WERI-Rb-1 (cell line): ENCODE measurements at places on chromosomes 2 and 18.

DNA sequence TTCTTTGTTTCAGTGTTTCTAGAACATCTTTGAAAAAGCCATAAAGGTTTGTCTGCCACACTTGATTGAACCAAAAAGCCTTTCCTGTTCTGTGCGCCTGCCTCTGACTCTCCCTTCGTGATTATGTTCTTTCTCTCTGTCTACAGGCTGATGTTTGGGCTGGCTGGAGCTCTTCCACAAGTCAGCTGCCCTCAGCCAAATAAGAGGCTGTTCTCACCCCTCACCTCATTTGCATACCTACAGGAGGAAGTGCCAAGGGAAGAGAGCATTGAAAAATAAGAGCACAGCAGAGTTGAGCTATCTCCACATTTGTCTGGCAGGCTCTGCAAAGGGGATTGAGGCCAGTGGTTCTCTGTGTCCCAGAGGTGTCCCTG lies 15.8 kb downstream of the INPP5D start:
- DNase-seq = no peak

- no peak for DNase-seq
Measured at GRCh38 chr2:145060876-145061275, 541.0 kb upstream of the ZEB2 start.

DNA sequence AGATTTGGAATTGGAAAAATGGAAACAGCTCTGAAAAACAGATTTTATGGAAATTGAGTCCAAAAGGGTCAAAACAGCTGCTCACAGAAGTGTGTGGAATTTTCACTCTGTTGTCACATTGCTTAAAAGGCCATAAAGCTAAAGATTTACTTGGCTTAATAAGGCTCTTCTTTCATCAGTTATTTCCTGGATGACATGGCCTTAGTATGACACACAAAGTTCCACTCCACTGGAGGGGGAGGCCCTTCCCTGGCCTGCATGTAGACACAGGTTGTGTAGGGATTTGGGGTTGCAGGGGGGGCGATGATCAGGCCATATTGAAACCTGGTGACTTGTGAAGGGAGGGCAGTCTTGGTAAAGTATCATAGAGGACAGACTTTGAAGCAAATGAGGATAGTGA lies 34.0 kb downstream of the TMEM185B start:
- DNase-seq = no peak

GRCh38 chr2:107062599-107063220 lies 176.7 kb upstream of the ST6GAL2 start:
- no peak for DNase-seq

DNA sequence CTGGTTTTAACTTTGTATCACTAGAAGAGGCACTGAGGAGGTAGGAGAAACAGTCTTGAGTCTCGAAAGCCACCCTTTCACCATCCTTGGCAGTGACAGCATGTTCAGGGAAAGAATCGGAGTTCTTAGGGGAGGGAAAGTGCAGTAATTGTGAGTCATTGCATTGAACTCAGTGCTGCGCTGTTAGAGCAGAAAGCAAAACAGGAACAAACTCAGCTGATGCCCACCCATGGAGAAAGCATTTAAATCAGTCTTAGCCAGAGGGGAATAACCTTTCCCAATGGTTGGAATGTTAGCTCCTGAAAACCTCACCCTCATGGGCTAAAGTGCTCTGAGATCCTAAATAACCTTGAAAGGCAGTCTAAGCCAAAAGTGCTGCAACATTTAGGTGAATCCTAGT lies 845.6 kb upstream of the CNTNAP5 start:
- DNase-seq = no peak

DNA sequence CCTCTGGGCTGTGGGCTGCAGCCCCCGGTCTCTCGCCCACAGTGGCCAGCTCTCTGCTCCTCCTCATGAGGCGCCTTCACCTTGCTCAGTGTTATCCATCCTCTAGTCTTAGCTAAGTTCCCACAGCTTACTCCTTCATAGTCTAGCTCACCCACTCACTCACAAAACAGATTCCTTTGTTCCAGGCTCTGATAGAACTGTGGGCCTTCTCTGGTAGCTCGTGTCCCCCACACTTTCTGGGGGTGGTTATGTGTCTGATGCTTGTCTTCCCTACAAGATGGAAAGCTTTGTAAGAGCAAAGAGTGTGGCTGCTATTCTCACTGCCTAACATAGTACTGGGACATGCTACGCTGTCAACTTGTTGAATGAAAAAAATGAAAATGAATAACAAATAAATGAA lies 135.8 kb downstream of the EN1 start:
- DNase-seq = no peak

GRCh38 chr2:217941339-217941738 lies 61.5 kb downstream of the TNS1 start:
- no peak for DNase-seq

DNA sequence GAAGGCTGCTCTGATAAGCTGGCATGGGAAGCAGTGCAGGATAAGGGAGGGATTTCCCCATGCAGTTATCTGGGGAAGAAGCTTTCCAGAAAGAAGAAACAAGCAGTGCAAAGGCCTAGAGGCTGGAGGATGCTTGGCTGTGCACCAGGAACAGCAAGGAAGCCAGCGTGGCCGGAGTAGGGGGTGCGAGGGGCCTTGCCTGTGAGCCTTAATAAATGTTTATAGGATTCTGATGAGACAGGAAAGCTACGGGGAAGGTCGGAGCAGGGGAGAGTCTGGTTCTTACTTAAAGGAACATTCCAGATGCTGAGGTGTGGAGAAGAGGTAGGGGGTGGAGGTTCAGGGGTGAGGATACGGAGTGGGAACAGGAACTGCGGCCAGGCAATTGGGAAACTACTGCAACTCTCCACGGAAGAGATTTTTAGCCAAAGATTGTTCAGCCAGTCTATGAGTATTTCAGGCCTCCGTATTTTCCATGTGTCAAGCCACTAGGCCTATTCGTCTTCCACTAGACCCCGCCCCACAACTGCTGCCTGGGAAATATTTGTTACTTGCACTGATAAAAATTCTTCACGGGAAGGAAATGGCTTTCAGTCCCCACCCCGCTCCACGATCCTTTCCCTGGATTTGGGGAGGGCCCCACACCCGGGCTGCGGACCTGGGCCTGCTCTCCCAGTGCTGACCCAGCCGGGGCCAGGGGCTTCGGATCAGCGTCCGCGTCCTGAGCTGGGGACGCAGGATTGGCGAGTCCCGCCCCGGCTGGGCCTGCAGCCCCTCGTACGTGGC lies 516 bp downstream of the EIF2AK2 start:
- DNase-seq = peak; percentile 52

- no peak for DNase-seq
Measured at GRCh38 chr2:111235192-111236015, 114.7 kb downstream of the BCL2L11 start.

- DNase-seq = no peak
Measured at GRCh38 chr18:49490246-49490762, 3.3 kb upstream of the C18orf32 start.

GRCh38 chr2:100902817-100903405 lies 83.0 kb downstream of the NPAS2 start:
- no peak for DNase-seq

DNA sequence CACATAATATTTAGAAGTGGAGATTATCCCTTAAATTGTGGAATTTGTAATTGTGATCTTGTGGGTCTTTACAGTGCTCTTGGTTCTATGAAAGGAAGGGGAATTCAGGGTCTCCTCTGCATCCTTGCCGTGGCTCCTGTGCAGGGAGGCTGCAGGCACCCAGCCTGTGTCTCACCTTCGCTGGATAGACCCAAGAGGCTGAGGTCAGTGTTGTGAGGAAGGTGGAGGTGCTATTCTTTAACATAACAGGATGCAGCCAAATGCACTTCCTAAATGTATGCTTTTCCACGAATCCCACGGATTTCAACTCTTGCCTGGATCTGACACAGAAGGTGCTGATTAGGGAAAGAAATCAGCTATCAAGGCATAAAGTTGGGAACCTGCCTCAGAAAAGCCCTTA lies 69.5 kb downstream of the TMEM18 start:
- no peak for DNase-seq

- DNase-seq = peak; percentile 81
Measured at GRCh38 chr2:44935729-44936098, 5.8 kb upstream of the SIX3 start.

DNA sequence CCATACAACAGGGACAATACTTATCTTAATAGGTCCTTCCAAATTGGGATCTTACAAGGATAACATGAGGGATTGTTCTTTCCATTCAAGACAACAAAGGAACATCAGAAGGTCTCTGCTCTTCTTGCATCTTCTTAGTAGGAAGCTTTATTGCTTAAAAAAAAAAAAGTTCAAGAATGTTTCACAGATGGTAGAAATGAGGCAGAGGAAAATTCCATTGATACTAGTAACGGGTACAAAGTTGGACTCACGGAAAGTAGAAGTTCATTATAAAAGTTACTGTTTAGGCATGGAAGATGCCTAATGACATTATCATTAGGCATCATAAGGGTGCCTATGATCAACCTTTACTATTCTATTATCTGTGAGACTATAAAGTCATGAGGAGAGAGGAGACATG lies 136.2 kb downstream of the LAMA3 start:
- no peak for DNase-seq

- DNase-seq = no peak
Measured at GRCh38 chr2:10183146-10183675, 60.7 kb downstream of the RRM2 start.

- no peak for DNase-seq
Measured at GRCh38 chr2:47096451-47096850, 58.7 kb downstream of the STPG4 start.

DNA sequence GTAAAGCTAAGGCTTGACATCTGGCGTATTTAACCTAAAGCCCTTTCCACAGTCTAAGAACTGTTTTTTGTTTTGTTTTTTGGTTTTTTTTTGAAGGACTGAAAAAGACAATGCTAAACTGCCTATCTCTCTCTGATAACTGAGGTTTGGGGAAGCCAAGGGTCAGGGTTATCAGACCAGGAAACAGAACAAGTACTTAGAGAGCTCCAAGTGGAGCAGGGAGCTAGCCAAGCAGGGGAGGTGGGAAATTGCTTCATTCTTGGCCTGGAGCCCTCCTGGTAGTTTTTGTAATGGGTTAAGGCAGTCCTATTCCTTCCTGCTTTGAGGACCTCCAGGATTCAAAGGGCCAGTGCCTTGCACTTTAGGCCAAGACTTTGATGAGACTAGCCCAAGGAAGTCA lies 154.3 kb upstream of the LTBP1 start:
- no peak for DNase-seq

- DNase-seq = no peak
Measured at GRCh38 chr18:79218605-79219190, 149.5 kb downstream of the ATP9B start.

- no peak for DNase-seq
Measured at GRCh38 chr2:96527286-96528005, 9.1 kb upstream of the ARID5A start.

- DNase-seq = no peak
Measured at GRCh38 chr2:30155889-30156658, 9.3 kb downstream of the YPEL5 start.

DNA sequence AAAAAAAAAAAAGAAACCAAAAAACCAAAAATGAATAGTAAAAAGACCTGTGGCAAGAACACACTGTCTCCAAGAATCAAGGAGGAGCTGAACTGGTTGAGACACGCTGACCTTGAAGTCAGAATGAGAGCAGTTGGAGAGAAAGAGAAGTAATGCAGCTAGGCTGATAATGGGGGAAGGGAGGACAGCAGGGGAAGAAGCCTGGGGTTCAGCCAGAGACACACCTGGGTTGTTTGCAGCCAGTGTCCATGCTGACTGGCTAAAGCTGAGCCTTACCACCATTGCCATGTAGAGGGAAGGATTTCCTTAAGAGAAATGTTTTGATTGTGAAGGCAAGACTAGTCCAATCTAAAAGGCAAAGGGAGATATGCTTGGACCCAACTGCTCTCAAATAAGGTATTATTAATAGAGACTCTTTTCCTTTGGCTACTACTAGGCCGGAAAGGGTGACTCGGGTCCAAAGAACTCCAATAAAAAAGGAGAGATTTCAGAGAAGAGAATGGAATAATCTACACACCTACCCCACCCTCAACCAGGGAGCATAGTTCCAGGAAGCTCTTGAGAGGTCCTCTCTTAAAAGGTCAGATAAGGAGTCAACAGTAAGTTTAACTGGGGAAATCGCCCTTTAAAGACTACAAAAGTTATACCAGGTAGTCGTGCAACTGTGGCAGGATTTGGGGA lies 25.2 kb upstream of the REL start:
- DNase-seq = no peak

- no peak for DNase-seq
Measured at GRCh38 chr2:46284796-46285195, 12.4 kb upstream of the EPAS1 start.

DNA sequence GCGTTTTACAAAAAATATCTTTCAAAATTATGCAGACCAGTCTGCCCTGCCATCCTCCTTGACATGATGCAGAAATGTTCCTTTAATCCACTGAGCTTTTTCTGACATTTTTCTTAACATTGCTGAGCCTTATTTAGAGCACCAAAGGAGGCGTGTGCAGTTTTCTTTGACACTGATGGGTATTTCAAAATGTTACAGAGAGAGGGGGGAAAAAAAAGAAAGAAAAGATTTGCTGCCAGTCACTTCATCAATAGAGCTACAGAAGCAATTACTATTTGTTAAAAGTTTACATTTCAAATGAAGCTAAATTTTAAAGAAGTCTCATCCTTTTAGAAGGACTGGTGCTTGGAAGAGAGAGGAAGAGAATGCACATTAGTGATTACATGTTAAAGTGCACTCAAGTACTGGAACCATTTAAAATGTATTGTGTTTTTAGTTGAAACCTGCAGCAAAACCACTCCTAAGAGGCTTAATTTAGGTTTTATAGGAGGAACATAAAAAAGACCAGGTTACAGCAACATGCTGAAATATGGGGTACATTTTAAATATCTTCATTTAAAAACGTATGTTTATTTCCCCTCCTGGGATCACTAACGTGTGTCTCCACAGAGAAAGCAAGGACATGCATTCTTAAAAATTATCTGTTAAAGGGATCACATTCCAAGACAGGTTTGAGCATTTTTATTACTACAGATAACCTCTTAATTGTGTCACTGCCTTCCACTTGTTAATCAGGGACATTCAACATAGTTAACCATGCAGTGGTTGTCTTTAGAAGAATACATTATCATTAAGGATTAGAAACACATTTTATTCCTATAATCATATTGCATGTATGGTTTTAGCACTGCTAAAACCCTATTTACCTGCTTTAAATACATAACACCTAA lies 258.4 kb downstream of the MEIS1 start:
- no peak for DNase-seq

DNA sequence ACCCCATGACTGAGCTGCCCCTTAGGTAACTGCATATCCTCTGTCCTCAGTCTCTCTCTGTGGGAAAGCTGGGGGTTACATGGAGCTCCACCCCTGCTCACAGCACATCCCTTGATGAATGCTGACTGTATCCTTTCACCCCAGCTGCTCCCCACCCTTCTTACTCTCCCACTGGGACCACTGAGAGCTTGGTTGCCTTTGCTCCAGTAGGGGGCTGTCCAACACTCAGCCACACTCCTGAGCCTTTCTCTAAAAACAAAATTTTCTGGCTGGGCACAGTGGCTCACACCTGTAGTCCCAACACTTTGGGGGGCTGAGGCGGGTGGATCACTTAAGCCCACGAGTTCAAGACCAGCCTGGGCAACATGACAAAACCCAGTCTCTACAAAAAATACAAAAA lies 89.2 kb upstream of the MSH2 start:
- DNase-seq = no peak

- no peak for DNase-seq
Measured at GRCh38 chr2:182818925-182819324, 47.5 kb downstream of the FRZB start.

GRCh38 chr2:171191021-171191420 lies 30.3 kb upstream of the TLK1 start:
- DNase-seq = no peak
